ENCODE measurements at places on chromosomes 11 and 22.
A peak's percentile ranks its signal among the peaks of the same experiment; 100 is the strongest.

DNA sequence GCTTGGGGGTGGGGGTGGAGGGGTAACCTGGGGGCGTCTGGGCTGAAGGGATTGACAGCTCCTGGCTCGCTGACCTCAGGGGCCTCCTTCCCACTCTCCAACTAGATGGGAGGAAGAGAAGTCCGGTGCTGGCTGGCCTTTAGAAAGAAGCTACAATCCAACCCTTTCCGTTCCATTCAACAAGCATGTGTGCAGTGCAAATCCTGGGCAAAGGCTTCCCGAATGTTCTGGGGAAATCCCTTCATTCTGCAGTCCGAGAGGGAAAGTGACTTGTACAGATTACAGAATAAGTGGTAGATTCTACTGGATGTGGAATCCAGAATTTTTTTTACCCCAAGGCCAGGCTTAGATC lies 149.9 kb downstream of the FEZ1 start:
- DNase-seq: no peak

GRCh38 chr11:92892802-92893684 lies 76.4 kb upstream of the MTNR1B start:
- no peak for DNase-seq

- DNase-seq: no peak
Observed at GRCh38 chr11:36452236-36452940, 57.7 kb downstream of the TRAF6 start.

- no peak for DNase-seq
Observed at GRCh38 chr22:23213581-23214334, 33.4 kb downstream of the BCR start.

DNA sequence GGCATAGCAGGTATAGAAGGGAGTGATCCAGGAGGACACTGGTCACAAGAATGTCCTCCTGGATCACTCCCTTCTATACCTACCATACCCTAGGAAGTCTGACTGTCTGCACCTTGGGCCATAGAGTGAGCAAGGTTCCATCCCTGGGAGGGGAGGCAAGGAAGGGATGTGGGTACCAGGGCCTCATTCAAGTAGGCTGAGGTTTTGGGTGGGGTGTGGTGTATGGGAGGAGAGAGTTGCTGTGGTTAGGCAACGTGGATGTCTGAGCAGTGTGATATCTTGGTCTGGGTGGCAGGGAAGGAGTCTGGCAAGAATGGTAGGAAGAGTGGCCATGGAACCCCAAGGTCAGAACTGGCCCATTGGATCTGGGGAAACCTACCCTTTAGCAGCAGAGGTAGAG lies 13.2 kb downstream of the PPFIBP2 start:
- DNase-seq: peak; percentile 80

DNA sequence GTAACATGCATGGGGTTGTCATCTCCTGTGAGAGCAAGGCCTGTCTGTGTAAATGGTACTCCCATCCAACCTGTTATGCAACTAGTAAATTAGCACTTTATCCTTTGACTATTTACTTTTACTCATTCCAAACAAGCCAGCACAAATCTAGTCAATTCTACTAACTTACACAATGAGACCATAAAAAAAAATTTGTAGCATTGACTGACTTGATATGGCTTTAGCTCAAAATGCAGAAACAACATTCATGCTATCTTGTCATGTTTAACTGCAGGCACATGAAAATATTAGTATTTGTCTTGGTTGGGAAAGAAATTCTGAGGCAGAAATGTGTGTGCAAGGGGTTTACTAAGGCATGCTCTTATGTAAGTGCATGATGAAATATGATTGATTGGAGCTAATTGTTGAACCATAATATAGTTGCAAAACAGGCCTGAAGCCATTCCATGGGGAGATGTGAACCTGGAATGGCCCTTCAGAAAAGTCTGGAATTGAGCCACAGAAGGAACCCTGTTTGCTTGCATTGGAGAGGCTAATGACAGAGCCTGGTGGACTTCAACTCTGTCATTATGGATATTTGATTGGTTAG lies 2.5 kb downstream of the SLC22A25 start:
- no peak for DNase-seq

- DNase-seq: no peak
Observed at GRCh38 chr11:34276352-34276864, 81.4 kb downstream of the ABTB2 start.

DNA sequence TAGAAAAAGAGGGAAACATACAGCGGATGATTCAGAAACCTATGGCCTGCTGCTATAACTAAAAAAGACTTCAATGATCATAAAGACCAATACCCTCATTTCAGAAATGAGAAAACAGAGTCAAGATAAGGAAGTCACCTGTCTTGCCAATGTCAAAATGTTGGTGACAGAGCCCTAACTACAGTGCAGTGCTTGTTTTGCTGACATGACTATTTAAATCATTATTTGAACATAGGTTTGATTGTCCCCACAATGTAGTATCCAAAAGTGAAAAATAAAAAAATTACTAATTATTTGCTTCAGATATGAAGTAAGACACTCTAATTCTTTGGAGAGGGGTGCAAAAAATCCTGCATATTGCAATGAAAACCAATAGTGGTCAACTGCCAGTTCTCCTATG lies 115.7 kb downstream of the SOX6 start:
- no peak for DNase-seq

DNA sequence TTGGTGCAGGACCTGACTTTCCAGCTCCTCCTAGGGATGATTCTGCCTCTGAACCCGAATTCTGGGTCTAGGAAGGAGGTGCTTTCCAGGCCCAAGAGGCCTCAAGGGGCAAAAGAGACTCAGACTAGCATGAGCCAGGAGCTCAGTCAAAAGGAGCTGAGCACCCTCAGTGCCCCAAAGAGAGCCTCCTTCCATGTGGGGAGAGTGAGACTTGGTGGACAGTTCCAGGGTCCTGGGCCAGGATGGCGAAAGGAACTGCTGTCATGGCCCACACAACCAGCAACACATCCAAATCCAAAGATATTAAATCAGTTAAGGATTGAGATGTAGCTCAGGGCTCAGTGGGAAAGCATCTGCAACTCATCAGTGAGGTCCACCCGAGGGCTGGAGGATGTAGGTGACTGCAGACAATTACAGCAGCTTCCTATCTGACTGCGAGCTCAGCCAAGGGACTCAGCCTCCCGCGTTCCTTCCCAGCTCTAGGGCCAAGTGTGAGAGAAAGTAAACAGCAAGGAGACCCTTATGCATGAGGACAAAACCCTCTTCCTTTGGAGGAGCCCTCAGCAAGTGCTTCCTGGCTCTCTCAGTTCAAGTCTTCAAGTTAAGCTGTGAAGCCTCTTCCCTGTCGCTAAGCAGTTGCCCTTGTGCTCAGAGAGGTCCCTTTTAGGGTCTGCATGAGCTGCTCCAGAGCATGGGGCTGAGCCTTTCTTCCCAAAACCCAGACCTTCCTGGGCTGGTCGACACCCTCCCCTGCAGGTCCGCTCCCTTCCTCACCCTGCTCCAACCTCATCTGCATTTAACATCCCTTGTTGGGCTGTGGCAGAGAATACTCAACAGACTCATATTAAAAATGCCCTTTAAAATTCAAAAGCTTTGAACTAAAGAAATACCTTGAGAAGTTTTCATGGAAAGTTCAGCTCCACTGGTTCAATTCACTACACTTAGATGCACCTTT lies 35.8 kb downstream of the C11orf58 start:
- no peak for DNase-seq

DNA sequence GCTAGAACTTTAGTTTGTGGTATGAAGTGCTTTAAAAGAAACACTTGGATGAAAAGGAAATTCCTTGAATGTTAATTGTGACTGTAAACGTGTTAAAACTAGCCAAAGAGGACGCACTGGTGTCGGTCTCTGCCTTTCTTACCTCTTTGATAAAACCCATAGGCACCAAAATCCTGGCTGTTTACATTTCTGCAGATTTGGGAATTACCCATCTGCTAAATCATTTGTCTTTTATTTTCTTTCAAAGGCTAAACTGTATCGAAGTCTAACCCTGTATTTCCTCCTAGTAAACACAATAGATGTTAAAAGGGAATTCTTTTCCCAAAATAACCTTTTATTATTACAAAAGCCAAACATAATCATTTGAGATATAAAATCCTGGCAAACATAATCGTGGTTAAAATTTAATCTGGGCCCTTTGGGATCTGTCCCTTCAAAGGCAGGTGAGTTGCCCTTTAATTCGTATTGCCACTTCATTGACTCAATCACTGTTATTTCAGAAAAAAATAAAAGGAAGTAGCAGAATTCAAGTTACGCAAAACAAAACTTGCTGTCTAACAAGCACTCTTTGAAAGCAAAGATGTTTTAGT lies 2.4 kb downstream of the RASSF10 start:
- DNase-seq: no peak

- no peak for DNase-seq
Observed at GRCh38 chr11:109814824-109815223, 278.4 kb upstream of the ZC3H12C start.

DNA sequence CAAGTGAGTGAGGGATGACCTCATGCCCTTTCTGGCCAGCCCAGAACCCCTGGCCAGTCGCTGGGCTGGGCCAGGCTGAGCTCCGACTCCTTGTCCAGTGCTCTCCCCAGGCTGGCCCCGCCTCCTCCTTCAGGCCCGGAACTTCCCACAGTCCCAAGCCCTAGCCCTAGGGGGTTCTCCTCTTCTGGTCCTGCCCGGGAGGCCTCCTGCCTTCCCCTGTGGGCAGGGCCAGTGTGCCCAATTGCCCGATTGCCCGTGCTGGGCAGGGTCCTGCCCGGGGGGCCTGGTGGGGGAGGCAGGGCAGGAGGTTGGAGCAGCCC lies 4.2 kb downstream of the TCIRG1 start:
- no peak for DNase-seq

GRCh38 chr22:37784829-37785495 lies 22.8 kb upstream of the GCAT start:
- no peak for DNase-seq

DNA sequence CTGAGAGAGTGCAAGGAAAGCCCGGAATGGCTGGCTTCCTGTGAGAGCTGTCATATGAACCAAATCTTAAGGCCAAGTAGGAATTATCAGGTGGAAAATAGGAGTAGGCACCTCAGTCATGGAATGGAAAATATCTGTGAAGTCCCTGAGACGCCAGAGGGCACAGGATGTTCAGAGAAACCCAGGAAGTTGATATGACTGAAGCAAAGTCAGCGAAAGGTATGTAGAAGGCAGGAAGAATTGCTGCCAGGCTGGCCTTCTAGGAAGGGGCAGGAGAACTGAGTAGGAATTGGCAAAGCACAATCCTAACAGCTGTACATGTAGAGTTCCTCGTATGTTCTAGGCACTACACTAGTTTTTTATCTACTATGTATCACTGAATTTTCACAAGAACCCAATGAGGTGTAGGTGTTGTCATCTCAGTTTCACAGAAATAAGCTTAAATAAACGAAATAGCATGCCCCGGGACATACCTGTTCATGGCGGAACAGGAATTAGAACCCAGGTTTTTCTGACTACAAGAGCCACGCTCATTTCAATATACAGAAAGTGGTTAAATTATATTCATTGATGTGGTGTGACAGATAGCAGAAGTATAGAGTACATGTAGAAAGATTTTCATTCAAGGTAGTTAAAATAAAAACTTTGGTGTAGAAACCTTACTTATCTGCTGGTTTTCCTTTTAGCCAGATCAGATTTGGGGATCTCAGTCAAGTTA lies 17.0 kb downstream of the HMGXB4 start:
- DNase-seq: no peak

- DNase-seq: no peak
Observed at GRCh38 chr11:121711939-121712338, 259.2 kb upstream of the SORL1-AS1 start.

DNA sequence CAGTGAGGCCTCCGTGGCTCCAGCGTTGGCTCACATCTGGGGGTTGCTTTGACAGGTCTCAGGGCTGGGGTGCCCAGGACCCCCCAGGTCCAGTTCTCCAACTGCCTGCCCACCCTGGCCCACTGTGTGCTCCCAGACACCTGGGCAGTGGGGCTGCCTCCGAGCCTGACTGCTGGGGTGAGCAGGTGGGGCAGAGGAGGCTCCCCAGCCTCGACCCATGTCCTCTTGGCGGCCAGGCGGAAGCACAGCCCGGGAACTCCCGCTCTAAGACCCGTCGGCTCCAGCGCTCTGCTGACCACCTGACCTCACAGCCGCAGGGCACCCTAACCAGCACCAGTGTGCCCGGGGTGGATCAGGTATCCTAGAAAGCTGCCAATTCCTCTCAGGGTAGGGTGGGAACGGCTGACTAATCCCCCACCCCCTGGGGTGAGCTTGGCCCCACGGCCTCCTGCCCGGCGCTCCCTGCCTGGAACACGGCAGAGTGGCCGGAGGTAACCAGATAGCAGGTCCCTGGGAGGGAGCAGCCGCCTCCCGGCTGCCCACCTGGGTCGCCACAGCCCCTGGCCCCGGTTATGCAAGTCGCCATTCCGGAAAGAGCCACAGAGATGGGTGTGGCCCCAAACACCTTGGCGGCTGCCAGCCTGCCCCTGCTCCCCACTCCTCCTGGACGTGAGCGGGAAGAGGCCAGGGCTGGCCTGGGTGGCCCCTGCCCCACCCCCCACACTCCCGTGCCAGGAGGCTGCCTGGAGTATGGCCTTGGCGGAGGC lies 19.2 kb upstream of the MUC5B start:
- peak; percentile 3 for DNase-seq

- DNase-seq: no peak
Observed at GRCh38 chr11:128198216-128198772, 389.1 kb downstream of the ETS1 start.

DNA sequence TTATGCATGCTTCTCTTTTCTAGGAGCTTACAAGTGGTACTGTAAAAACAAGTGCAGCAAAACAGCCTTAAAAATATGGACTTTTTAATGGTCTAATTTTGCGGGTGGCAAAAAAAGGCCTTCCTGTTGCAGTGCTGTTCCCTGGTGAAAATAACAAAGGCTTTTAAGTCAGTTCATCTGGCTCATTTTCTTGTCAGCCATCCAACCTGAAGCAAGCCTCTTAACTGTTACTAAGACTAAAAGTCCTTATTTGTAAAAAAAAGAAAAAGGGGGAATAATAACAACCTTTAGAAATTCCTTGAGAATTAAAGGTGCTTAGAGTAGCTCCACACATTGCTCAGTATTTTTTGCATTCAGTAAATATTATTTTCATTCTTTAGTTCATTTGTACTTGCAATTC lies 200.5 kb upstream of the CHORDC1 start:
- no peak for DNase-seq

DNA sequence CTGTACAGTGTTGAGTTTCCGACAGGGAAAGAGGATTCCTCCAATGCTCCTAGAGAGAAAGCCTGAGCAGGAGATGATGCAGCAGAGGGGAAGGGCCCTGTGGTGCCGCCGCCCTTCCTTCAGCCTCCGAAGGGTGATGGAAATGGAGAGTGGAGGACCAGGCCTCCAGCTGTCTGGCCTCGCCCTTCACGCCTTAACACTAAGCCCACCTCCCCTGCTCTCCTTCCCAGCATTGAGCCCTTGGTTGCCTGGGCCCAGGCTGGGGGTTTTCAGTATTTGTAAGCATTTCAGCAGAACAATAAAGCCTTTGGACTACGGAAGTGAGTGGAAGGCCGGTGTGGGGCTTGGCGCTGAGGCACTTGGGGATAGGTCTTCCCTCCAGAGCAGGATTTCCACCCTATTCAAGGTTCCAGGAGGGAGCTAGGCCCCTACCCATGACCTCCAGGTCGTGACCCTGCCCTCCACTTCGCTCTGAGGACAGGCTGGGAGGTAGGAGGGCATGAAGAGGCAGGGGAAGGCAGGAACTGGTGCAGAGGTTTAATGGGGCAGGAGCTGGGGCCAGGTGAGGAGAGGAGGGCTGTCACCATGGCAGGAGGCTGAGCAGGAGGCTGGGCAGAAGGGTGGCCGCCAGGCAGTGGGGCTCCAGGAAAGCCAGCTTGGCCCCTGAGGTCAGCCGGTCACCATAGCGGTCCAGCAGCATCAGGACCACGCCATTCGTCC lies 21.6 kb downstream of the TREH start:
- DNase-seq: no peak

GRCh38 chr22:30919973-30920372 lies 48.6 kb downstream of the MORC2 start:
- DNase-seq: no peak
